CD4-positive, alpha-beta T cell treated with Interleukin-1 beta for 1 hour (primary cell): ENCODE measurements at places on chromosomes 16 and 17.

- no peak for DNase-seq
Observed at GRCh38 chr16:75497558-75497957, 2.3 kb upstream of the CHST6 start.

DNA sequence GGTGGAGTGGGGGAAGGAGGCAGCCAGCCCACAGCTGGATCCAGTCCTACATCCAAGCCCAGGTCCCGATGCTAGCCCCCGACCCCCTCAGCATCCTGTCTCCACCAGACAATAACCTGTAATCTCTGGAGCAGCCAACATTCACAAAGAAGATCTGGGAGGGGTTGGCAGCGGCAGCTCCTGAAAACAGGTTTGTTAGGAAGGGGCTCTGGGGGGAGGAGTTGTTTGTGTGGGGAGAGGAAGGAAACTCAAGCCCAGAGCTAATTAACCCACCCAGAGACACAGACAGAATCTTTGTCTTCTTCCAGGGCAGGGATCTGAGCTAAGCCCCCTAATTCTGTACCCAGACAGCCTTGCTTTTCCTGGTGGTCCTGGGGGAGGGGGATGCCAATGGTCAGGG lies 4.6 kb upstream of the C17orf113 start:
- DNase-seq = no peak

DNA sequence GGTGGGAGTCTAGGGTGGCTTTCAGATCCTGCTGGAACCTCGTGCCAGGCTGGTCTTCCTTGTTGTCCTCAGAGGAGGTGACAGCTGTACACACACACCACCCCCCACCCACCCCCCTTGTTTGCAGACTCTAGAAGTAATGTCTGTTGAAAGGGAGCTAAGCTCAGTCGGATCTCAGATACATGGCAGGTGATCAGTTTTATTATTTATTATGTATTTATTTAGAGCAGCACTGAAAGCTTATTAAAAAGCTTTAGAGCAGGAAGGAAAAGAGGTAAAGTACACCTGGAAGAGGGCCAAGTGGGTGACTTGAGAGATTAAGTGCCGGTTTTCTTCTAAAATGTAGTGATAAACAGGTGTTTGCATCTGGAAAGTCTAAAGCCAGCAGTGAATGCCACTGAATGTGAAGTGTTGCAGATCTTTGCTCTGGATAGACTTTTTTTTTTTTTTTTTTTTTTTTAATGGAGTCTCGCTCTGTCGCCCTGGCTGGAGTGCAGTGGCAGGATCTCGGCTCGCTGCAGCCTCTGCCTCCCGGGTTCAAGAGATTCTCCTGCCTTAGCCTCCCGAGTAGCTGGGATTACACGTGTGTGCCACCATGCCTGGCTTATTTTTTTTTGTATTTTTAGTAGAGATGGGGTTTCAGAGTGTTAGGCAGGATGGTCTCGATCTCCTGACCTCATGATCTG lies 40.2 kb downstream of the FOXK2 start:
- no peak for DNase-seq

- DNase-seq = no peak
Observed at GRCh38 chr17:61478026-61478789, 26.0 kb downstream of the TBX4 start.

DNA sequence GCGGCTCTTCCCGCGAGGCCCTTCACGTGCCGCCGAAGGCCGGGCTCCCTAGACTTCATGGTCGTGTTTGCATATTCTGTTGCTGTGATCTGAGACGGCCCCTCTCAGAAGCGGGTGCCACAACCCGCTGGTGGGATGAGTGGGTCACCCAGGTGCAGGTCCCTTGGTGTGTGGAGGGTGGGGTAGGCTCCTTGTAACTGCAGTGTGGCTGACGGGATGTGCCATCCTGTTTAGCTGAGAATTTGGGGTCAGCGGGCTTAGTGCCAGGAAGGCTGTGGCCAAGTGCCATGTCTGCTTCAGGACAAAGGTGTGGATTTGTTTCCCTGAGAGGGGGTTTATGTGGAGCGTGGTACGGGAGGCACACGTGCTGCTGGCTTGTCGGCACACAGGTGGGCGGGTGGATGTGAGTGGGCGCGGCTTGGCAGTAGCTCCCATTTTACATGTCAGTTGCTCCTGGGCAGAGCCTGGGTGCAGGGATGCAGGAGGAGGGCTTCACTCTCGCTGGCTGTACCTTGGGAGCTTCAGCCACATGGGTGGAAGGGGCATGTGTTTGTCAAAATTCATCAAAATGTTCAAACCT lies 9.2 kb upstream of the WFIKKN1 start:
- DNase-seq = no peak

DNA sequence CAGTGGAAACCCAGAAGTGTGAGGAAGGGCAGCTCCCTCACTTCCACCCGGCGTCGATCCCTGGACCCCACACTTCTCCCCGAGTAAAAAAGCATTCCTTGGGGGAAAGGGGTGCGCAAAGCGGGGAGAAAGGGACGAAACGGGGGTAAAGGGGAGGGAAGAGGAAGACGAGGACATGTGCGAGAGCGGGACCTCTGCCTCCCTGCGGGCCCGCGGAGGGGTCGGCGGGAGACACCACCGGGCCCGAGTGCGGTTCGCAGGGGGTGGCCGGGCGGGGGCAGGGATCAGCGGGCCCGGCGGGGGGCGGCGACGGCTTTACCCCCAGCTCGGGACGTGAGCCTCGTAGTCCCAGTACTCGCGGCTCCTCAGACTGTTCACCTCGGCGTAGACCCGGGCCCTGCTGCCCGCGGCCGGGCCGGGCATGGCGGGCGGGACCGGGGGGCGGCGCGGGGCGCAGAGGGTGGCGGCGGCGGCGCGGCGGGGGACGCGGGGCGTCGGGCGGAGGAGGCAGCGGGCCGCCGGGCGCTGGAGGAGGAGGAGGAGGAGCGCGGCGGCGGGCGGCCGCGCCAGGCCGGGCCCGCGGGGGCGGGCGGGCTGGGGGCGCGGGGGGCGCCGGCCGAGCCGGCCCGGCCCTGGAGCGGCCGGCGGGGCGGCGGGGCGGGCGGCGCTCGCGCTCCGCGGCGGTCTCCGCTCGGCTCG lies 443 bp downstream of the CSNK2A2 start:
- DNase-seq = no peak
